ENCODE measurements at places on chromosomes 5 and 9. TPM values are rescaled to one million over a fixed set of nuclear protein-coding genes. Genes with fewer than 3 reads are reported as not detected.

Gene NTMT1
- total RNA-seq: 19.4 TPM

Gene LCP2
- 8.9 TPM for total RNA-seq

Gene PTPRD
- 0.49 TPM for total RNA-seq

Gene SLC27A6
- total RNA-seq: 1.6 TPM

Gene ZNF367
- 2.2 TPM for total RNA-seq

Gene BTNL3
- total RNA-seq: not detected

DNA sequence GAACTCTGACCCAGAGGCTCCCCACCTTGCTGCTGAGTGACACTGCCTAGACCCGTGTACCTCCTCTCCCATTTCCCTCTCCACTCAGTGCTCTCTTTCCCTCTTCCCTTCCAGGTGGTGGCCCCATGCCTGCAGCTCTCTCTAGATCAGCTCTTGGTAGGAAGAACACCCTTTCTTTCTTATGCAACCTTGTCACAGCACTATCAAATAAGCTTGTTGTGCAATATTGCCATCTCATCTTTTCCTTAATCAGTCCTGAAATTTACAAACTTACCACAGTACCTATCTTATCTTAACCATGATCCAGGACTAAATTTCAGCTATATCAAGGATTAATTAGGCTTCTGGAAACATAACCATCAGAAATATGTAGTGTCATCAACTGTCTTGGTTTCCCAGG lies 88.6 kb downstream of the ZFAND5 start:
- H3K27ac ChIP-seq: no peak overlapping the region
- peaks cover 3% of the 10 kb centered on the region for H3K4me1 ChIP-seq
- H3K27me3 ChIP-seq: no peaks in the 10 kb centered on the region
- H3K4me3 ChIP-seq: no peak overlapping the region

- no peak for DNase-seq
- H3K36me3 ChIP-seq: no peaks in the 10 kb centered on the region
- H3K27me3 ChIP-seq: no peaks in the 10 kb centered on the region
- no peak overlapping the region for H3K4me3 ChIP-seq
Observed at GRCh38 chr5:98721231-98721928, 52.1 kb upstream of the RGMB start.

DNA sequence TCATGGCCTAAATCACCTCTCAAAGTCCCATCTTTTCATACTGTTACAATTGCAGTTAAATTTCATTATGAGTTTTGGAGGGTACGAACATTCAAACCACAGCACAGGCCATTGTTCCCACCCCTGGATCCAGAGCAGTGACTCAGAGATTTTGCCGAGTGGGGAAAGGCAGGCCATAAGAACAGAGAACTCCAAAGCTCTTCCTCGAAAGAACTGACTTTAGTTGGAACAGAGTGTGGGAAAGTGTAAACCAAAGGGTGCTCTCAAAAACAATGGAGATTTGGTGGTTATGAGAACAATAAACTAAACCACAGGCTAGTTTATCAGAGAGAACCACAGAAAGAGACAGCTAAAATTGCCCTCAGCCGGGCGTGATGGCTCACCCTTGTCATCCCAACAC lies 19.4 kb upstream of the GRPEL2 start:
- H3K4me1 ChIP-seq: peaks cover 17% of the 10 kb centered on the region
- H3K27me3 ChIP-seq: no peaks in the 10 kb centered on the region
- no peak for DNase-seq
- peaks cover 10% of the 10 kb centered on the region for H3K36me3 ChIP-seq

- DNase-seq: no peak
- H3K4me3 ChIP-seq: no peak overlapping the region
- no peaks in the 10 kb centered on the region for H3K4me1 ChIP-seq
- H3K27me3 ChIP-seq: no peaks in the 10 kb centered on the region
- no peaks in the 10 kb centered on the region for H3K36me3 ChIP-seq
Observed at GRCh38 chr5:39360471-39361111, 3.7 kb downstream of the C9 start.

DNA sequence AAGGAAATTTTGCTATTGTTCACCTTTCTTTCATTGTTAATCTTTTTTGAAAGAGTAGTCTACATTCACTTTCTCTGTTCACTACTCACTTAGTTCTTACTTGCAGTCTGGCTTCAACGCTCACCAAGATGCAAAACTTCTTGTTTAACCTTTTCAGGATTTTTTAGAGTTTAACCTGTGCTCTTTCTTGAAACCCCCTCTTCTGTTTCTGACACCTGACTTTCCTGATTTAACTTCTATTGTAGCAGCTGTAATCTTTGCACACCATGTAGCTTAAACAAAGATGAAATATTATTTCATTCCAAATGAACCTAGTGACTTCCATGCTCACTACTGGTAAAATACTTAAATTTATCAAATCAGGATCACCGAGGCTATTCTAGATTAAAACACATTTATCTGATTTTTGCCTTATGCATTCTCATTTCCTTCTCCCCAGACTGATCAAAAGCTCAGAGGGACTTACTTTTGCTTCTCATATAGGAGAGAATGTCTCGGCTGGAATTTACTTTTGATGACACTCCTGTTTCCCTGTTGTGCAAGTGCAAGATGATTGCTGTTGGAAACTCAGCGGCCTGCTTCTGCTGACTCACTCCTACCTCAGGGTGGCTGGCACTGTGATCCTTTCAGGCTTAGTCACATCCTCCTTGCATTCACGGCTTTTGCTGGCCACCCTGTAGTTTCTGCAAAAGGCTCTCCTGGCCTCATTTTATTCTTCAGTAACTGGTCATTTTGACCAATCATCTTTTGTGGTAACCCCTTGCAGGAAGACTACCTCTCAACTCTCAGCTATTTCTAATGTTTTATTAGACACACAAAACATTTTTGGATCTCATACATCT lies 109.3 kb upstream of the IFNE start:
- no peak for DNase-seq
- H3K27ac ChIP-seq: no peak overlapping the region
- H3K27me3 ChIP-seq: peaks cover 3% of the 10 kb centered on the region
- no peak overlapping the region for H3K4me3 ChIP-seq
- H3K4me1 ChIP-seq: peaks cover 9% of the 10 kb centered on the region
